ENCODE measurements at places on chromosomes 12 and 14.

DNA sequence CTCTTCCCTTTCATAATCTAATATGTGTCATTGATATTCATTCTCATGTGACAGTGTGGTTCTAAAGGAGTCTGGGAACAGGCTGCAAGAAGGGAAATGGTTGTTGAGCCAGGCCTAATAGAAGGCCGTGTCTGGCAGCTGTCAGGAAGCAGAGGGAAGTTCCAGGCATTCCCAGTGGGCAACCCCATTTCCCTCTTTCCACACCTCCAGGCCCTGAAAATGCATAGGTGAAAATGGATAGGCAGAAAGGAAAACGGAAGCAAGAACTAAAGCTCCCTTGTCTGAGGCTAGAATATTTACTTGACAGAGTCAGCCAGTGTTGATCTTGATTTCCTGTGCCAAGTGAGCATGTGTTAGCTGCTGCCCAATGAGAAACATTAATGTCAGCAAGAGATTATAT, 97.7 kb downstream of the PPM1A start:
- DNase-seq, result no peak

DNA sequence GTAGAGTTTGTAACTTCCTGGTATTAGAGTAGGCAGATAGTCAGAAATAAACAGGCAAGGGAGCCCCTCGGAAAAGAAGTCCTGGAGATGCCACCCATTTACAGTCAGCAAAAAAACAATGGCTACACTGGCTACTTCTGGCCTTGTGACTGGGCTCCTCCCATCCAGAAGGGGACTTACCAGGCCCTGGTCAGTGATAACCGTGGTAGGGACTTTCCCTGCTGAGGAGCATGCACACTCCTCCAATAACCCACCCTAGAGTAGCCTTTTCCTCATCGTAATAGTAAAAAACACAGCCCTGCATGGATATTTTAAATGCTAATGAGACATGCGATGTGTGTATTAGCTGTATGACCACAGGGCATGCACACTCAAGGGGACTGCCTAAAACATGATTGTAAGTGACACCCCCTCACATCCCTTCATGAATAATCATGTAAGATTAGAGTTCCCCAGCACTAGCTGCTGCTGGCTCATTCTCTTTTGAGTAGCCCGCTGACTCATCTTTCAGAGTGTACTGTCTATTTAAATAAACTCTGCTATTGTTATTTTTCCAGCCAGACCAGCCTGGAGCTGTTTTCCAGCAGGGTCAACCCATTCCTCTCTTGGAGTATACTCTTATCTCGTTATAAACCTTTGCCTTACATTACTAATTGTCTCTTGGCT, 413.8 kb upstream of the TMTC1 start:
- no peak for DNase-seq

DNA sequence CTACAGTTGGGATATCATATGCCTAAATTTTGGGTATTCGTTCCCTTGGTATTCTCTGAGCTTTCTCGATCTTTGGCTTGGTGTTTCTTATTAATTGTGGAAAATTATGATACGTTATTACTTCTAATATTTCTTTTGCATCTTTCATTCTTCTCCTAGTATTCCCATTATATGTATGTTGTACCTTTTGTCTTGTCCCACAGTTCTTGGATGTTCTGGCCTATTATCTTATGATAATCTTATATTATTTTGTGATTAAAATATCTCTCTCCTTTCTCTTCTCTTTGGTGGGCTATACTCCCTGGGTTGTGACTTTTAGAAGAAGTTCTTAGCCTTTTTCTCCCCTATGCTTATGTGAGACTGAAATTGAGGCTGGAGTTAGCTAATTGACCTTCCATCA, 25.2 kb downstream of the PTCSC3 start:
- no peak for DNase-seq

GRCh38 chr12:31227401-31227981, 98.5 kb downstream of the SINHCAF start:
- no peak for DNase-seq

- no peak for DNase-seq
Measured at GRCh38 chr12:113587720-113588119, 116.0 kb upstream of the LHX5 start.

- no peak for DNase-seq
Measured at GRCh38 chr12:130879212-130879686, 7.4 kb downstream of the RAN start.

GRCh38 chr14:34794941-34795340, 80.2 kb downstream of the BAZ1A start:
- DNase-seq, result no peak

GRCh38 chr12:83149987-83150386, 463.3 kb downstream of the TMTC2 start:
- DNase-seq, result no peak

DNA sequence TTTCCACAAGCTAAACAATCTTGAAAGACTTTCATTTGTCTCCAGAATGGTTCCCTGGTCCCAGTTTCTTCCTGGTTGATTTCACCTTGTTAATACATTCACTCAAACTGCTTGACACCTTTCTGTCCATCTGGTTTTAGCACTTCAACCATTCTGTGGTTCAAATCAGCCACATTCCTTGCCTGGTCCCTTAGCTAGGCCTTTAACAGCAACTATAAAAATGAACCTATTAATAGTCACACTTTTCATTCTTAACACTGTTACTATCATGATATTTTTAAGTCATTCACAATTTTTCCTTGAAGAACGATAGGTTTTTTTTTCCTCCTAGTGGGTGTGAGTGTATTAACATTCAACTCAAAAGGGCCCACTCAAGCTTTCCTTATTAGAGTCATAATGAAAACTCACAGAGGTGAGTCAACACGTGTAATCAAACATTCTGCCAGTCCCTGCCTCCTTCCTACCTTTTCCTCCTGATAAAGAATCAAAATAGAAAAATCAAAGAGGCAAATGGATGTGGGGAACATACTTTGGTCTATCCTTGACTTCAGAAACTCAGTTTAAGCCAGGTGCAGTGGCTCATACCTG, 34.4 kb upstream of the CCNT1 start:
- no peak for DNase-seq

DNA sequence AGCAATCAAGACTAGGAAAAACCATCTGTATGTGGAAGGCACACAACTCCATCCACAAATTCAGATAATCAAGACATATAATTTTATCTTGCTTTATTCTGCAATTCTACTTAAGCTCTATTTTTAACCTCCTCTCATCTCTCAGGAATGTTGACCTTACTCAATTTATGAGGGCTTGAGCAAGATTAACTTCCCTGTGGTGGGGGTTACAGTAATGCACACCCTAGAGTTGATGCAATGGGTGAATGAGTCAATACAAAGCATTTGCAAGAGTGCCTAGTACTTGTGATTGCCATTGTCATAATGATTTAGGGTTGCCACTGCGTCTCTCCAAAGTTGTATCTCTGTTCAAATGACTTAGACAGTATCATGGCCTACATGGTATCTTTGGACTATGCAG, 1598.4 kb upstream of the TMEM132C start:
- DNase-seq, result no peak

DNA sequence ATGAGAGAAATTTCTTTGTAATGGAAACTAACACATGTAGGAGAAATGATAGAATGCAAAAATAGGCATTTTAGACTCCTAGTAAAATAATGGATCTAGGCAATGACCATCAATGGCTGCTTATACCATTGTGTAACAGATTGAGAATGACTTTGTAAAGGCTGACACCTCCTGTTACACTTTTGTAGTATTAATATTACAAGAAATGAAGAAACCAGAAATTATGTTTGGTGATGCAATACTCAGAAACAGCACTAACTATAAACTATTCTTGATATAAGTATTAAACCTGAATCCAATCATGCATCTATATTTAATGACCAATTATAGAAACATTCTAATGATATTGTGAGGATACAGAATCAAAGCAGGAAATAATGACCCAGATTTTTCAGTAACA, 108.5 kb upstream of the CNTN1 start:
- no peak for DNase-seq

- no peak for DNase-seq
Measured at GRCh38 chr12:86697916-86698640, 441.9 kb upstream of the MGAT4C start.

DNA sequence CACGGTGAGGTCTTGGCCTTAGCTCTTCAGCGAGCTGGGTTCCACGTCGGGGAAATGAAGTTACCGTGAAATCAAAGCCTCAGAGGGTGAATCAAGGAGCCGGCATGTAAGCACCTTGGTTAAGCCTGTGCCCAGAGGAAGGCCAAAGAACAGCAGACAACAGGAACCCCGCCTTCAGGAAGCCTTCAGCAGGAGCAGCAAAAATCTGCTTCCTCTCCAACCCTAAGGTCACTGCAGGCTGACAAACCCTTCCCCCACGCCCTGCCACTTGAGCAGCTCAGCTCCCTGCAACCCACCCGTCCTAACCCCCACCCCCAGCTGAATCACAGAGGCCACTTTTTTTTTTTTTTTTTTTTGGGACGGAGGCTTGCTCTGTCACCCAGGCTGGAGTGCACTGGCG, 72.9 kb upstream of the LTA4H start:
- DNase-seq, result no peak

DNA sequence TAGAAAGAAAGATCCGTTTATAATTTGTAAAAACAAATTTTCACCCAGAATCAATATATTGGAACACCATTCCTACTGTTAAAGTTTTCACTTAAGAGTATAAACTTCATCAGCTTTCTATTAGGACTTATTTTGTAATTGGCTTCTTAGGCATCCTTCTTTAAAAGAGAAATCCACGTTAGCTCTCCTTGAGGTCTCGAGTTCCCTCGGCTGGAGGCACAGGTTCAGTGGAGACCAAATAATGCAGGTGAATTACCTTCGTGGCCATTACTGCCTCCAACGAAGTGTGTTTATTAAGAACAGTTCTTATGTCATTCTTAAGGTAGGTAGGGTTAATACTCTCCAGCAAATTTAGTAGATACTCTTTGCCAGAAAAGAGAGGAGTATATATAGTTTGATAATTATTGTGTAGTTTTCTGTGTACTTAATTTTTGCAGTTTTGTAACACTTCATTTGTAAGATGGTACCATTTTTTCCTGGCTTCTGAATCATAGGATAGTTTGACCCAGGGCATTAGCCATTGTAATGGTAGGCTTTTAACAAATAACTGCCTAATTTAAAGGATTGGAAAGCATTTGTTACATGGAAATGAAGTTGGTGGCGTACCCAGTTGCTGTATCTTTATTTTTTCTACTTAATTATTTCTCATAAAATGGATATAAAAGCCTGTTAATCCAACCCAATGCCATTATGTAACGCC, 2.2 kb downstream of the CALM1 start:
- DNase-seq, result no peak

GRCh38 chr14:63611078-63611477, 30.6 kb downstream of the WDR89 start:
- DNase-seq, result no peak

DNA sequence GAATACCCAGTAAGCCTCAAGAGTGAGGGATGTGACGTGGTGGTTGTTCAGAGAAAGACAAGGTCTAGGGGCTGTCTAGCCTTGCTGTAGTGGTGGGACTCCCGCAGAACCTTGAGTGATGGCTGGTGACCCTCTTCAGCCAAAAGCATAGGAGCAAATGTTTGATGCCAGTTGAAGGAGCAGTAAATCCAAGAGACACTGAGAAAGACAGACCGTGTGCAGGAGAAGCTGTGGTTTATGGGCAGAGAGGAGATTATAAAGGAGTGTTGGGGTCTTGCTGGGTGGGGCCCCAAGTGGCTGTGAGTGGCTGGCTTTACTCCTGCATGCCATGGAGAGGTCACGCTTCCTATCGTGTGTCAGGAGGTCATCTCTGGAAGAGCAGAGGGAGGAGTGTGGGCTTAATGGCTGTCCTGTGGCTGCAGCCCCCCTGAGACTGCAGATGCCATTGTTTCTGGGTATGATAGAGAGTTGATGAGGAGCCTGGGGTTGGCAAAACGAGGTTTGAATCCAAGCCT, 152.0 kb upstream of the CCND2 start:
- DNase-seq, result no peak

DNA sequence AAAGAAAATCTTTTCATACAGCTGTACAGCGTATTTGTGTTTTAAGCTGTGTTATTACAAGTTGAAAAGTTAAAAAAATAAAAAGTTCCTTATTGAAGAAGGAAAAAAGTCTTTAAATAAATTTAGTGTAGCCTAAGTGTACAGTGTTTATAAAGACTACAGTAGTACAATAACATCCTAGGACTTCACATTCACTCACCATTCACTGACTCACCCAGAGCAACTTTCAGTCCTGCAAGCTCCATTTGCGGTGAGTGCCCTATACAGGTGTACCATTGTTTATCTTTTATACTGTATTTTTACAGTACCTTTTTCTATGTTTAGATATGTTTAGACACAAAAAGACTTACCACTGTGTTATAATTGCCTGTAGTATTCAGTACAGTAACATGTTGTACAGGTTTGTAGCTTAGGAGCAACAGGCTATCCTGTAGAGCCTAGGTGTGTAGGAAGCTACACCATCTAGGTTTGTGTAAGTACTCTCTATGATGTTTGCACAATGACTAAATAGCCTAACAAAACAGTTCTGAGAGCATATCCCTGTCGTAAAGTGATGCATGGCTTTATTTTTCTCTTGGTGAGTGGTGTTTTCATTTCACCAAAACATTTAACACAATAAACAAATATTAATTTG, 275.2 kb downstream of the DACT1 start:
- DNase-seq, result no peak

DNA sequence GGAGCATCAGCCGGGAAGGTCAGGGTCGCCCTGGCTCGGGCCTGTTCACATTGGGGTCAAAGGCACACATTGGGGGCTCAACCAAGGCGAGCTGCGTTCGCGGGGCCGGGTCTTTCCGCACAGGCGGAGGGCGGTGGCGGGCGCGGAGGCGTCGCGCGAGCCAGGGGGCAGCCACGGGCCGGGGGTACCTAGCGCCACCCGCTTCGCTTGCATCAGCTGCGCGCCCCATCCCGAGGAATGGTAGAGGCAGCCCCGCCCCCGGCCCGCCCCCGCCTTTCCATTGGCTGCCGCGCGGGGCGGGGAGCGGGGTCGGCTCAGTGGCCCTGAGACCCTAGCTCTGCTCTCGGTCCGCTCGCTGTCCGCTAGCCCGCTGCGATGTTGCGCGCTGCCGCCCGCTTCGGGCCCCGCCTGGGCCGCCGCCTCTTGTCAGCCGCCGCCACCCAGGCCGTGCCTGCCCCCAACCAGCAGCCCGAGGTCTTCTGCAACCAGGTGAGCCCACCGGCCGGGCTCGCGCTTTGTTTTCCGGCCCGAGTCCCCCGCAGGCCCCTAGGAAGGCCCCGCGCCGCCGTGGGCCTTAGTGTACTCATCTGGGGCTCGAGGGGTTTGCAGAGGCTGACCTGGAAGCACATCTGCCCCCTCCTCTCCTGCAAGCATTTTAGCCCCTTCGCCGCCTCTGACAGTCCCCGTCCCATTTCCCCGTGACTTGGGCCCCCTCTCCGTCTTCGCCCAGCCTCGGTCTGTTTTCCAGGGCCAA, at the start of gene ALDH2:
ALDH2 (plus strand) TSS at position 326 of the 754 bp plus-strand sequence; CDS start at position 376, 50 bp downstream.
- DNase-seq, result no peak

Measured in cortex of kidney (tissue), 1 donor.